Fibroblast of upper back skin (primary cell): ENCODE measurements at places on chromosomes 13 and 19.

- DNase-seq: no peak
These were observed 13.9 kb upstream of the EIF3G start for GRCh38 chr19:10133596-10133995.

- DNase-seq: no peak
These were observed 284.4 kb downstream of the ZNF536 start for GRCh38 chr19:30656520-30657100.

DNA sequence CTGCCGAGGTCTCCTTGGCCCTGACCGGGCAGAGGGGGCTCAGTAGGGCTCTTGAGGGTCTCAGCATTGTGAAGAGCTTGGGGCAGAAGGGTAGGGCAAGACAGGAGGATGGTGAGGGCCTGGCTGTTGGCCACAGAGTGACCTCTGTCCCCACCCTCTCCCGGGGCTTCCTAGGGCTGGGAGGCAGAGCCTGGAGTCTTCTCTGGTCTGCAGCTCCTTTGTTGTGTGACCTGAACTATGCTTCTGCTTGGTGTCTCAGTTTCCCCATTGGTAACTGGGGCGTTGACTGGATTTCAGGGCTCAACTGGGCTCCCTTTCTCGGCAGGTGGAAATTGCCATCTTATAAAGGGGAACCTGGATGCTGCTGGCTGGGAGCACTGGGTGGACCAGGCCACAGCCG is 30.1 kb upstream of the PEPD start:
- no peak for DNase-seq

GRCh38 chr13:99301913-99302636 is 5.1 kb downstream of the GPR183 start:
- DNase-seq: no peak

GRCh38 chr13:109704771-109705635 is 81.4 kb downstream of the IRS2 start:
- DNase-seq: no peak

GRCh38 chr19:903266-903797 is 9.7 kb downstream of the R3HDM4 start:
- peak; percentile 48 for DNase-seq

DNA sequence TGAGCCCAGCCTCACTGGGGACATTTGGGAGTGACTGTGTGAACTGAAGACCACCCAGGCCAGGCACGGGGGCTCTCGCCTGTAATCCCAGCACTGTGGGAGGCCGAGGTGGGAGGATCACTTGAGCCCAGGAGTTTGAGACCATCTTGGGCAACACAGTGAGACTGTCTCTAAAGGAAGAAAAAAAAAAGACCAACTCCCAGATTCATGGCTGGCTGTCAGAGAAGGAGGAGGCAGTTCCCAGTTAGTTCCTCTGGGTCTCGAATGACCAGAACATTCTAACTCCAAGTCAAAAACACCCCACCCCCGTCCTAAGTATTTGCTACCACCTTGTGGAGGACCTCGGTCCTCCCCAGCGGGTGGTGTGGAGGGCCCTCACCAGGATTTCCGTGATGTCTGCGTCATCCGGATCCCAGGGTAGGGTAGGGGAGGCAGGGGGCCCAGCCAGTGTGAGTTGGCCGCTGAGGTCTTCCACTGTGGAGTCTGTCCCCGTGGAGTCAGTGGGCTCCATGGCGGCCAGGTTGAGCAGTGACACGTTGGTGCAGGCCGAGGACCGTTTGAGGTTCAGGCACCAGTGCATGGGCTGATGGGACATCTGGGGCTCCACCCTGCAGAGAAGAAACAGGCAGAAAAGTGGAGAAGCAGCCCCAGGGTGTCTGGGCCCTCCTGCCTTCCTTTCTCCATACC is 1.3 kb downstream of the TSKS start:
- DNase-seq: peak; percentile 43

- peak; percentile 35 for DNase-seq
These were observed 71.9 kb downstream of the DCLK1 start for GRCh38 chr13:36059321-36059720.

- DNase-seq: no peak
These were observed 4.6 kb downstream of the GRIN2D start for GRCh38 chr19:48398102-48398374.

GRCh38 chr19:19217099-19217498 is 5.3 kb downstream of the NCAN start:
- DNase-seq: no peak

- no peak for DNase-seq
These were observed 221.5 kb upstream of the NBEA start for GRCh38 chr13:34720618-34721017.

DNA sequence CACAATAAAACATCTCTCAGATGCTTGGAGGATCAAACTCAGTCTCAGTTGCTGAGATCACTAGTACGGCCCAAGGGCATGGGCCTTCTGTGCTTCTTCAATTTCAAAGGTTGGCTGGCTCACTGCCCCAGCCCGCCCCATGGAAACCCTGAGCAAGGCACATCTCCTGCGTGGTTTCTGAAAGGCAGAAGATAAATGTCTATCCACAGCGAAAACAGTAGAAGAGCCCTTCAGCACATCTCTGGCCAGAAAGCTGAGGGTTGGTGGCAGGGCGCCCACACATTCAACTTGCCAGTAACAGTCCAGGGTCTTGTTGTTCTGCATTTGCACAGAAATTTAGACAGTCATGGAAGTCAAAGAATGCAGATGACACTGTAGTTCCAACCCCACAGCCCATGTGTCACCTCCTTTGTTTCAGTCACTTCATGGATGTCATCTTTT is 24.0 kb upstream of the KATNAL1 start:
- DNase-seq: no peak

GRCh38 chr13:38496917-38497316 is 147.3 kb downstream of the UFM1 start:
- DNase-seq: no peak

GRCh38 chr19:35272122-35272719 is 3.5 kb downstream of the USF2 start:
- no peak for DNase-seq

GRCh38 chr13:58080806-58081205 is 449.3 kb downstream of the PCDH17 start:
- DNase-seq: peak; percentile 5

DNA sequence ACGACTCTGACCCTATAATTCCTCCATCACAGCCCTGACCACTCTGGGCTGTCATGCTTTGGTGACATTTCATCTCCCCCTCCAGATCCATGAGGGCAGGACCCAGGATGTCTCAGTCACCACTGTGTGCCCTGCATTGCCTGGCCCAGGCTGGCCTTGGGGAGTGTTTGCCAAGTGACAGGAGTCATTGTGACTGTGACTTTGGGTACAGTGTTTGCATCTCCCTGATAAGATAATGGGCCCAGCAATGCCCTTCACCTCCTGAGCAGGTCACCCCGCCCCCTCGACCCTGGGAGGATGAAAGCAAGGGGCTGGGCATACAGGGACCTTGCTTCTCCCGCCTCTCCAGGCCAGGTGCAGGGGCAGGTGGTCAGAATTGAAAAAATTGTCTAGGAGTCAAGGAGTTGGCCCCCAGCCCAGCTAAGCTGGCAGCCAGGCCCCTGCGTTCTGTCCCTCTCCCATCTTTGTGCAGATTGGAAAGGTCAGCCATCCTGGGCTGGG is 5.9 kb upstream of the ATP4A start:
- no peak for DNase-seq

DNA sequence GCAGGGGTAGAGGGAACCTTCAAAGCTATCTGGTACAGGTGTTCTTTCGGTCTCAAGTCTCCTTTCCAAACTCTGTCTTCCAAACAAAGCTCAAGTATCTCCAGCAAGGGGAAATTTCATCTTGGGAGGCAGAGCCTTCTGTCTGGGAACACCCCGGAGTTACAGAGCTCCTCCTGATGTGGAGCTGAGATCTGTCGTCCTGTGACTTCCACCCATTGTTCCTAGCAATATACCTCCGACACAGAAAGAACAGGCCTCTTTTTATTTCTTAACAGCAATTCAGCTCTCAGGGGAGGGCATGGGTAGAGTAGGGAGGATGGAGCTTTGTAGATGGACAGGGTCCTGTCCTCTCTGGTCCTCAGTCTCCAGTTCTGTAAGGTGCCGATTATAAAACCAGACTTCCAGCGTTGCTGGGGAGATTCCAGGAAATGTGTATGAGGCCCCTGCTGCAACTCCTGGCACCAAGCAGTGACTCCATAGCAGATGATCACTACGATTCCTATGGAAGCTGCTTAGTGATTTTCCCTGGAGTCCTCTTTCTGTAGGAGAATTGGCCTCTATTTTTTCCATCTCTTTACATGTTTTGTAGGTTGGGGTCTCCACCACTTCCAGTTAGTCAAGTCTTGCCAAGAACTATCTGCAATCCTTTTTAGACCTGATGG is 56.0 kb upstream of the ARGLU1 start:
- no peak for DNase-seq

GRCh38 chr13:105340061-105340606 is 1195.3 kb downstream of the EFNB2 start:
- DNase-seq: no peak

- DNase-seq: no peak
These were observed 19.0 kb upstream of the PLPP2 start for GRCh38 chr19:310141-310651.

DNA sequence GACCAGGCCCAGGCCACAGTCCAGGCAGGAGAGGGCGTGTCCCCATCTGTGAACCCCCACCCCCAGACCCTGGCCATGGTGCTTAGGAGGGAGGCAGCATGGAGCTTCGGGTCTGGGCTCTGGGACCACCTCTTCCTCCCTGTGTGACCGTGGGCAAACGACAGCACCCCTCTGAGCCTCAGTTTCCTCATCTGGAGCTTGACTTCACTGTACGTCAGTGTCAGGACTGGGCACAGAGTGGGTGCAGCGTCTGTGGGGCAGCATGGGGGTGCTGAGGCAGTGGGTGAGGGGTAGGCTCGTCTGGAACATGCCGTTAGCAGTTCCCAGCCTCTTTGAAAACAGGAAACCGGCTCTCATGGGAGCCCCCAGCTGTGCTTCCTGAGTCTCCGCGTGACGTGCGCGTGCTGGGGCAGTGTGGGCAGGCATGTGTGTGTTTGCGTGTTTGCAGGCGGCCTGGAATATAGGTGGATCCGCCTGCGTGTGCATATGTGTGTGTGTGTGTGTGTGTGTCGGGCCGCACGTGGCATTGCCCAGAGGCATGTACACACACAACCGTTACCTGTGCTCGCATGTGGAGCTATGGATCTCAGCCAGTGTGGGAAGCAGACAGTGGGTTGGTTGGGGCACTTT is 15.8 kb downstream of the ARRDC2 start:
- DNase-seq: peak; percentile 72

GRCh38 chr13:59398127-59398526 is 765.6 kb downstream of the DIAPH3 start:
- DNase-seq: peak; percentile 11

DNA sequence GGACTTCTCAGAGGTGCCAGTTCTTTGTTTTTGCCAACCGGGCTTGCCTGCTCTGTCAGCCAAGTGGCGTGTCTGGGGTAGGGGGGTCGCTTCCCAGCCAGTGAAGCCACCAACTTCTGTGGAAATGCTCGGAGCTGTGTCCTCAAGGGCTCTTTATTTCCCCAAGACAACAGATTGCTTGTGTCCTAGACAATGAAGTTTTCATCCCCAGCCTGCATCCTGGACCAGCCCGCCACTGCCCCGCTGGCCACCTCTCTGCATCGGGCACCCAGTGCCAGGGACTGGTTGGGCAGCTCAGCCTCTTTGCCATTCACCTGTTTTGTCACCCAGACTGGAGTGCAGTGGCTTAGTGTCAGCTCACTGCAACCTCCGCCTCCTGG is 3.7 kb downstream of the RAB11B start:
- no peak for DNase-seq

DNA sequence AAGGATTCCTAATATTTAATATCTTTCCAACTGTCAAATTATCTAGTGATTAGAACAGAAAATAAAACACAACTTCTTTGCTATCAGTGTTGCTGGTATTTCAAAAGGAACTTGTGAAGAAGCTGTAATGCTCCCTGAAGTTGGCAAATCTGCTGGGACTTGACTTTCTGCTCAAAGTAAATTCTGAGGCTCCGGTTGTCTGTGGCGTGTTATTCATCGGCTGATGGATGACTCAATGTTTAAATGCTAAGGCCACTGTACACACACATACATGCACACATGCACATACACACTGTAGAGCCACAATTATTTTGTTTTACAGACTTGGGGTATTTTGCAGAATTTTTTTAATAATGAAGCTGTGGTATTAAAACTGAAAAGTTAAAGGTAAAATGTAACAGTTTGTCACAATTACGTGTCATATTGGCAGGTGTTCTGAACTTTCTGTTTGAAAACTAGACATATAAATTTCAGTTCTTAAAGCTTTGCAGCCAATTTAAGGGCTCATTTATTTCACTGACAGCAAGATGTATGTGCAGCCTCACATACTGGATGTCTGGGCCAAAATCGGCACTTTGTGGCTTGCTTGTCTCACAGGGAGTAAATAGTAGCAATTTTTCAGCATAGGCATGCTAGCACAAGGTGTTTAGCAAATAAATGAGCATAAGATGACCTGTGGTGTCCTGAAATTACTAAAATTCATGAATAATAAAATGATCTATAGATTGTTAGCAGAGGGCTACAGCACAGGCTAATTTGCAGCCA is 1691.7 kb upstream of the PCDH20 start:
- DNase-seq: peak; percentile 64

- no peak for DNase-seq
These were observed 26.3 kb downstream of the CYP4F2 start for GRCh38 chr19:15871570-15871969.

DNA sequence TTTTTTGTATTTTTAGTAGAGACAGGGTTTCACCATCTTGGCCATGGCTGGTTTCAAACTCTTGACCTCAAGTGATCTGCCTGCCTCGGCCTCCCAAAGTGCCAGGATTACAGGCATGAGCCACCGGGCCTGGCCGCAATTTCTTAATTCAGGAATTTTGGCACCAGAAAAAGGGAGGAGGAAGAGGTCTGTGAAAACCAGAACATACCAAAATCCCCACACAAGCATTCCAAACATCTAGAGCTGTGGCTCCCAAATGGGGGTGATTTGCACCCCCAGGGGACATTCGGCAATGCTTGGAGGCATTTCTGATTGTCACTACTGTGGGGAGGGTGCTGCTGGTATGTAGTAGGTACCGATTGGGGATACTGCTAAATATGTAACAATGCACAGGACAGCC is 40.2 kb upstream of the ABCC4 start:
- peak; percentile 19 for DNase-seq

- DNase-seq: no peak
These were observed 1677.7 kb downstream of the OLFM4 start for GRCh38 chr13:54706336-54706735.

DNA sequence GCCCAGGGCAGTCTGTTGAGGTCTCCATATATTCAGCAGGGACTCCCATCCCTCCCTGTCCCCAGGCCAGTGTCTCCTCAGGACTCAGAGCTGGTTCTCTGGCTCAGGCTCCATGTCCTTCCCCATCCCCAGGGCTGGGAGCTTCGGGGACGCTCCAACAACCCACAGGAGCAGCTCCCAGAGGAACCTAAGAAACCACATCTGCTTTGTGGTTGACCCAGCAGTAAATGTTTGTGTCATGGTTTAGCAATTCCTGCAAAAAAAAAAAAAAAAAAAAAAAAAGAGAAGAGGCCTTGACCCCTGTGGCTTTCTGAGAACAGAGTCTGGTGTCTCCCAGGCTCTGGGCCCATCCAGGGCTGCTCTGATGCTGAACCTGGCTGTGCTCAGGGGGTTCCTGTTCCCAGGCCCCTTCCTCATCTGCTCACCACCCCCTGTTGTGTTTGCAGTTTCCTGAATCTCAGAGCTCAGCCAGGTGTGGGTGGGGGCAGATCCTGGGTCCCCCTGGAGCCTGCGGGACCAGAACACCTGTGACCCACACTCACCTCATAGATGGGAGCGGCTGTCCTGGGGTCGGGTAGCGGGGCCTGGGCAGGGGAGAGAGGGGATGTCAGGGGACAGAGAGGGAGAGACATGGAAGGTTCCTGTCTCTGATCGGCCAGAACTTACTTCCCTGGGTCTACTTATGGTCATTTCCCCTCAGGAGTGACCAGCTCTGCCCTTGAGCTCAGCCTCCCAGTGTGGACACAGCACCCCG is 25.2 kb upstream of the CEACAM1 start:
- DNase-seq: peak; percentile 51

GRCh38 chr19:5567360-5567969 is at the start of gene TINCR:
Gene TINCR (minus strand): TSS chr19:5567953.
- no peak for DNase-seq
